ENCODE measurements at places on chromosomes 2 and 18.
A peak's percentile ranks its signal among the peaks of the same experiment; 100 is the strongest.

DNA sequence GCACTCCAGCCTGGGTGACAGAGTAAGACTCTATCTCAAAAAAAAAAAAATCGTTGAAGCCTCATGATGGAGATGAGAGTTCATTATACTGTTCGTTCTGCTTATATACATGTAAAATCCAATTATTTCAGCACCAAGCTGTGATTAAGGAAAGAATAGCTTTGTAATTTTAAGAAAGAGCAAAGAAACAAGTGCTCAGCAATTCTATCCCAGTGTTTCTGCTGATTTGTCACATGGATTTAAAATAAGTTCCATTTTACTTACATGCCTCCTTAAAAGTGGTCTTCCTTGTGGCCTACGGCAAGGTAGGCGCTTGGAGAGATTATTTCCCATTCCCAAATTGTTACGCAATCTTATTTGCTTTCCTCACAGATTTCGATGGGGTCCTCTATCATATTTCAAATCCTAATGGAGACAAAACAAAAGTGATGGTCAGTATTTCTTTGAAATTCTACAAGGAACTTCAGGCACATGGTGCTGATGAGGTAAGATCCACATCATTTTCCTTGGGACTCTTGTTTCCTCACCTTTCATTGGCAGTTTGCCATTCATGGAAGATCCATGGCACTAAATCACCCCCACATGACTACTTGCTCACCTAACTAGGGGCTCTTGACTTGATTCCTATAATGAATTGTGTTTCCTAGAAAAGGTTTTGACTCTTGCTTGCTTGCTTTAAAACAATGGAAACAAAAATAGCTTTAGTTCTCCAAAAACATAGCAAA, 11.5 kb downstream of the ARPC2 start:
- no peak for DNase-seq

DNA sequence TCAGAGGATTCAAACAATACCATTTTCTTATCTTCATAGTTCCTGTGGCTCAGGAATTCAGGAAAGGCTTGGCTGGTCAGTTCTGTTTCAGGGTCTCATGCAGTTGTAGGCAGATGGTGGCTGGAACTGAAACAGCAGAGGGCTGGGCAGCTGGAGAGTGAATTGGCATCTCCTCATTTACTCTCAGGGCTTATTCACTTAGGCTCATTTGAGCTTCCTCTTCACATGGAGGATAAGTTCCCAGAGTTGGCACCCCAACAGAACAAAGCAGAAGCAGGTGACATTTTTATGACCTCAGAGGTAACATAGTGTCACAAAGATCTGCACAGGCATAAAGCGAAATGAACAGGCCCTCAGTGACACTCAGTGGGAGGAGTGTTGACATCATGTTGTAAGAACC, 66.1 kb downstream of the RBBP8 start:
- DNase-seq = no peak

DNA sequence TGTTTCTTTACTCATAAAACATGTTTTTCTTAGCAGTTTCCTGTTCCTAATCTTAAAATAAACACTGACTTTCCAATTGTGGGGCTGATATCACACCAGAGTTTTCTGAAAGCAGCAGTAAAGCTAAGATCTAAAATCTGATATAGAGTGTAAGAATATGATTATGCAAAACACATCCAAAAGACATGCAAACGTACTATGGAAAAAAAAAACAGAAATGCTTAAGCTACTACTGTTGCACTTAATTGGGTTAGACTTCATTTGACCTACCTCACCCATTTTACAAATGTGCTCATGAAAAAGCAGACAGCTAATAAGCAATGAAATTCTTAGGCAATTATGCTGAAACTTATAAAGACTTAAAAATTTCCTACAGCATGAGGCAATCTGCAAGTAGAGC, 10.5 kb downstream of the CYTIP start:
- DNase-seq = no peak

GRCh38 chr18:21997207-21998143, 171.9 kb upstream of the GATA6 start:
- peak; percentile 77 for DNase-seq

DNA sequence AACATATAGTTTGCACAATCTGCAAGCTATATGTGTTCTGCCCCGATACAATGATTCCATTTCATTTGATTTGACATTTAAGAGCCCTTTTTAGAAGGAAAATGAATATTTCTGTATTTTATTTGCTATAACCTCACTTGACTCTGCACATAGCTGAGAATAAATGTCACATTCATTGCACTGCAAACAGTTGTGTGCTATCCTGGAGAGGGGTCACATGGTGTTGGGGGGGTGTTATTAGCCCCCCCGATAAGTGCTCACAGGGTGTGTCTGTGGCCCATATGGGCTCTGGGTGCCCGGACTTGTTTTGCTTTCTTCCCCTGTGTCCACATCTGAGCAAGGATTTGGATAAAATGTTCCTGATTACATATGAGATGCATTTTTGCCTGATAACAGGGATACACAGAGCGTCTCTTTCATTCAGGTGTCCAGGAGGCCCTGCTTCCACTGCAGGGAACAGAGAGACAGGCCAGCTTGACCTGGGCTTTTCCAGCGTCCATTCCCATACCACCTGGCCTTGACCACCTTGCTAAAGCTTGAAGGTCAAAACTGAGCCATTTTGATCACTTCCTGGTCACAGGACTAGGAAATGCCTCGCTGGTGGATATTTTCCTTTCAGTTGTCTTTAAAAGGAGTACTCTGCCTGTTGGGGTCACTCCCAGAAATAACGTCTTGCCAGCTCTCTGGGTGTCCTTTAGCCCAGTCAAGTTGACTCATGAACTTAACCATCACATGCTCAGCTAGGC, 38.4 kb upstream of the ID2 start:
- no peak for DNase-seq

DNA sequence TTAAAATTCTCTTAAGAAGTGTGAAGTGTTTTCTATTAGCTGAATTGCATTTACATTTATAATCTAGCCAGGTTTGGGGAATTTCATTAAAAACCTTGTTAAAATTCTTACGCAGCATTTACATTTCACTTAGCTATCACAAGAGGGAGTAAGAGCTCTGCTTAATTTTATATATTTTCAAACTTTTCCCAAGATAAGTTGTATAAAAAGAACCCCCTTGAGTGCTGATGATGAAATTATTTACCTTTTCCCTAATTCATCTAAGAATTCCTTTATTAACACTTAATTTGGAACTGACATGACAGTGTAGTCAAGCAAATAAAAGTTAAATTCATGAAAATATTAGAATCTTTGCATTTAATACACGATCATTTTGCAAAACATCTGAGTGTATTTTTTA, 54.2 kb upstream of the ZSWIM2 start:
- no peak for DNase-seq

DNA sequence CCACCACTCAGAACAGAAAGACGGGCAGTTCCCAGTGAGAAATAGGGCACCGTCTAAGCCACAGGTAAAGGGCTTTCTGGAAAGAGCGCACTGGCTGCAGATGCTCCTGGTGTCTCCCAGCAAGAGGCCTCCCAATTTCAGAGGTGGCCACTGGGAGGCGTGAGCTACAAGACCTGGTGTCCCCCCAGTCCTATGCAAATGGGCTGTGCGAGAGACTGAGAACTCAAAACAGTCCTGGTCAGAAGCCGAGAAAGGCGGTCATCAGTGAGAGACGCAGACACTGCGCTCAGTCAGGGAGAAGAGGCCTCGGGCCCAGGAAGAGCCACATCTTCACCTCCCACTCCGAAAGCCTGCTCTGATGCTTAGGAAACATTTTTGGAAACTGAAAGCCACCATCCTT, 179.5 kb downstream of the EIPR1 start:
- DNase-seq = peak; percentile 60

GRCh38 chr18:28999726-29000125, 822.8 kb upstream of the CDH2 start:
- no peak for DNase-seq

GRCh38 chr2:138997346-138997745, 217.2 kb upstream of the NXPH2 start:
- no peak for DNase-seq

DNA sequence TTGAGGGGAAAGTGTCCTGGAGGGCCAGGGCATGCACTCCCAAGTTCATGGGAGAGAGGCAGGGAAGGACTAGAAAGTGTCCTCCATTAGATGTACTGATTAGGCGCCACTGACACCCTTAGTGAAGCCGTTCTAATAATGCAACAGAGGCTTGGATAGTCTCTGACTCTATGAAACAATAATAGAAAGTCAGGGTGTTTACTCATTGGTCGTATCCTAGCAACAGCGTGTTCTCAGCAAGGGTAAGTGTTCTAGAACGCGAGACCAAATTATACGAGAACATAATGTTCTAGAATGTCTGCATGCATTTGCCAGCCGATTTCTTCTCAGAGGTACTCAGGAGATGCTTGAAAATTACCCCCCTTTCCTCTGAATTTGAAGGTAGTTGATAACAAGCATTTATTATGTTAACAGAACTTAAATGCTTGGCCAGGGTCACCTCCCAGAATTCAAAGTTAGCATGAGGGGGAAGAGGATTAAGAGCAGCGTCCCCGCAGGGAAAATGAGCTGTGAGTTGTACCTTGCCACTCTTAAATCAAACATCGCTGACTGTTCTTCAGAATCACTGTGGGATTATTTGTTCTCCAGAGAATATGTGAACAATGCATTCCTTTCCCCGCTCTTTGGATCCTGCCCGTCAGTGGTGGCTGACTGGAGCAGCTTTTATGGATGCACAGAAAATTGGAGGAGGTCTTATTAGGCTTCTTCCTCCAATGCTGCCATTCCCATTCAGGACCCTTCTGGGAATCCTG, 33.7 kb upstream of the PDIA6 start:
- no peak for DNase-seq

GRCh38 chr2:157785200-157785599, 90.9 kb downstream of the ACVR1 start:
- no peak for DNase-seq

DNA sequence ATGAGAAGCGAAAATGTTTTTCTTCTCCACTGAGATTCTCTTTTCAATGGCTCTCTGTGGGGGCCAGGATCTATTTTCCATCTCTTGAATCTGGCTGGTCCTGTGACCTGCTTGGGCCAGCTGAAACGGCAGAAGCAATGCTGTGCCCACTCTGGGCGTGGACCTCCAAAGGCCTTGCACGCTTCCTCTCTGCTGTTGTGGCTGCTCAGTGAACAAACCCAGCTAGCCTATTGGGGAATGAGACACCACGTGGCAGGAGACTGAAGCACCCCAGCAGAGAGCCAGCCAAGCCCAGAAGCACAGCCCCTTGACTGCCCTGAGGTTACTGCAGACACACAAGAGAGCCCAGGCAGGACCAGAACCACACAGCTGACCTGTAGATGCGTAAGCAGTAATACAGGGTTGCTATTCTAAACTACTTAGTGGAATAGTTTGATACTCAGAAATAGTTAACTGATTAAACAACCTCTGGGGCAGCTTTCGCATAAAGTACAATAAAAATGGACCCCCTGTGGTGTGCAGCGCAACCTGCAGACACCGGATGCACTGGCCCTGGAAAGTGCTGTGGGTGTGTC, 221.7 kb upstream of the SH3BP4 start:
- DNase-seq = peak; percentile 57

GRCh38 chr2:120596990-120597594, 138.6 kb upstream of the GLI2 start:
- DNase-seq = no peak

- DNase-seq = no peak
Observed at GRCh38 chr2:67050622-67051021, 346.5 kb upstream of the ETAA1 start.

DNA sequence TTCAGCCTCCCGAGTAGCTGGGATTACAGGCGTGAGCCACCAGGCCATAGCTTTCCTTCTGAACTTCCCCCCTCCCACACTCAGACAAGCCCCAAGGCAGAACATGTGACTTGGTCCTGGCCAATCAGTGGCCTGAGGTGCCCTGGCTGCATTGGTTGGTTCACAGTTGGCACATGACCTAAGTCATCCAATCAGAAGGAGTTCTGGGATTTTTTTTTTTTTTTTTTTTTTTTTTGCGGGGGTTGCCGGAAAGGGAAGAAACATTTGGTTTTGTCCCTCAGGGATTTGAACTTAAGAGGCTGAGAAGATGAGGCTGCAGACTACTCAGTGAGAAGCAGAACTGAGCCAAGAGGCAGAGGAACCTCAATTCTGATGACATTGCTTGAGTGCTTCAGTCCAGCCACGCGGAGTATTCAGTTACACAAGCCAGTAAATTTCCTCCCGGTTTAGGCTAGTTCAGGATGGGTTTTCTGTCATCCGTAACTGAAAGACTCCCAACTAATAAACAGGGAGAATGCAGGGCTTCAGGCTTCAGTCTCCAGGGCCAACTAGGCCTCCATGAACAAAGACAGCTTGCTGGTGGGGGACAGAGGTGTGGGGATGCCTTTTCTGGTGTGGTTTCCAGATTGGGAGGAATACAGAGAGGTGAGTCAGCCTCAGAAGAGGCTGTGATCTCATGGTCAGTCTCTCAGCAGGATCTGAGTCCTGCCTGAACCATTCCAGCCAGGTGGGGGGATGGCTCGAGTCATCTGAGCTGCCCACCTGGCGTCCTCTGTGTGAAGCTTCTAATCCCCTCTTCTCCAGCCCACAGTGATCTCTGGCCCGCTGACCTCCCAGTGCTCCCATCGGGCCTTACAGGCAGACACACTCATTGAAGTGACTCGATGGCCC, 9.2 kb downstream of the PTMA start:
- peak; percentile 73 for DNase-seq

DNA sequence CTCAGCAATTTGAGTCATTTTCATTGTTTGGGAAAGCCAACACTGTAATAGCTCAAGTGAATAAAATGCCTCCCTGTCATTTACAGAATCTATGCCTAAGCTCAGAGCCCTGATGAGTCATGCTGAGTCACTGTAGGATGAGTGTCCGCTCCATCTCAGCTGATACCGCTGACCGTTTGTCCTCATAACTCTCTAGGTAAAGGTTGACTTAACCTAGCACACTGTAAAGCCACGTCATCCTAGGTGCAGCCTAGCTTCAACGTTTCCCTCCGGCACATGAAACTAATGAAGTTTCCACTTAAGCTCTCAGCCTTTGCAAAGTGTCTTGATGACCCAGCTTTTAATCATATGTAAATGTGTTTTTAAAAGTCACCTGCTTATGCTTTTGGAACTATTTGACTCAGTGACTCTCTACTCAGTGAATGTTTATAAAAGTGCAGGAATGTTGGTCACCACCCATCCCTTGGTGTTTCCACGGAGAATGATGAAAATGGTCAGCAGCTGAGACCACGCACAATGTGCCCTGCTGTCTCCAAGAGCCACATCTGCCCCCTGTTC, 154.0 kb downstream of the PMAIP1 start:
- peak; percentile 34 for DNase-seq

GRCh38 chr18:1618364-1618763, 713.7 kb downstream of the ADCYAP1 start:
- no peak for DNase-seq

DNA sequence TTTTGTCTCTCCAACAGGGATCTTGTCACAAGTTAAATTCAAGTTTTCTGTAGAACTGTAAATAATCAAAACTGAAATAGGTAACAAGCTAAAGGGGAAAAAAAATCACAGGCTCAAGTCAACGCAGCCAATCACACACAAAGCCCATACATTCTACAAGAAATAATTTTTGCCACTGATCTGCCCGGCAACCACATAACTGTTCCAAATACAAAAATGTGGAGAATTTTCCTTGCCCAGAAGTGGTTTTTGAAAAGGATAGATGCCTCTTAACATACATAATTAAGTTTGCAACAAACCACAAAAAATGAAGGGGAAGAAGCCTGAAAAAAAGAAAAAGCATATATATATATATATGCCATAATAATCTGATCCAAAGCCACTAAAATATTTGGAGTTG, 60.3 kb downstream of the FARSB start:
- no peak for DNase-seq

All from iPS-NIHi11 (cell line).